ENCODE measurements at places on chromosomes 11 and 22.

- no peak for DNase-seq
Observed at GRCh38 chr11:87263979-87264378, 226.2 kb downstream of the TMEM135 start.

GRCh38 chr11:64553554-64554201 is 37.3 kb upstream of the SLC22A12 start:
- DNase-seq = no peak

GRCh38 chr11:117976445-117976844 is 9.7 kb upstream of the IL10RA start:
- DNase-seq = no peak

DNA sequence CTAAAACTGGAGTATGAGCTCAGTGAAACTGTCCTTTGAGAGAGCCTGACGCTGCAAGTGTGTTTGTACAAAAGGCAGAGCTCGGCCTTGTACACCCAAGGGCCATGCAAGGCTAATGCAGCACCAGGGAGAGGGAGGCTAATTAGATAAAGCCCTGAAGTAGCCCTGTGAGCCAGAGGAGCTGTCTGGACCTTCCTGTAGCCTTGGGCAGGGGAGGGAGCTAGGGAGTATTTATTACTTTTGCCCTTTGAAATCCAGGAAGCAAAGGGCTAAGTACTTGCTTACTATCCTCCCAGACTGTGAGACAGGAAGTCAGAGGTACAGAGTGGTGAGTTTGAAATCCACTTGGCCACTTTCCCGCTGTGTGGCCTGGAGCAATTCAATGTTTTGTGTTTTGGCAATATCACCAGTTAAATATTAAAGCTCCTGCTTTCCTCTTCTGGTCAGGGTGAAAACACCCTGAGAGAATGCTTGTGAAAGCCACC is 10.2 kb upstream of the LDHA start:
- DNase-seq = no peak

GRCh38 chr11:14417617-14418374 is 58.8 kb upstream of the RRAS2 start:
- DNase-seq = no peak

- DNase-seq = no peak
Observed at GRCh38 chr11:61969838-61970662, 2.6 kb upstream of the FTH1 start.

DNA sequence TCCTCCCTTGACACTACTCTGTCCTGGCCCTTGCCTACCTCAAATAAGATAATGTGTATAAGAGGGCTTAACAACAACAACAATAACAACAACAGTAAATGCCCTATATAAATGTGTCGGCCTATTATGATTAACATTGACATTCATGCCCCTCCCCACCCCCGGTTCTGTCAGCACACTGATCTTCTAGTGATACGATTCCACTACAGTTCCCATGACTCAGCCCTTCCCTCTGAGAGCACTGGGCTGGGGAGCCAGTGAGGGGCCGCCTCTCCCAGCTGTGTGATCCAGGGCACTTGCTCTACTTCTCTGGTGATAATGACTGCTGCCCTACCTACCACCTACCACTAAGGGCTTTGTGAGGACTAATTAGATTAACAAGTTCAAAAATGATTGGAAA is 92.2 kb upstream of the PHOX2A start:
- DNase-seq = no peak

DNA sequence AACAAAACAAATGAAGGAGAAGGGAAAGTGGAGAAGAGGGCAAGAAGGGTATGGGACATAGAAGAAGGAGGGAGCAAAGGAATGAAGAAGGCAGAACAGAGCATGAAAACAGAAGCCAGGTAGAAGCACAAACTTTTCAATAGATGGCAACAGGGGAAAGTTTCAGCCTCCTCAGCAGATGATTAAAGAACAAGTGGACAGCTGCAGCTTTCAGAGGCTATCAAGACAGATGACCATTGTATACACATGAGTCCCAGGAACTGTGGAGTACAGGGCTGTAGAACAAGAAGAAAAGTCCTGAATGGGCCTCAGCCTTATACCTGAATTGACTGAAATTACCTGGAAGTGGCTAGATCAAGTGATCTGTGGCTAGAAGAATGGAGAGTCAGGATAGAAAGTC is 62.0 kb upstream of the FIBIN start:
- DNase-seq = no peak

DNA sequence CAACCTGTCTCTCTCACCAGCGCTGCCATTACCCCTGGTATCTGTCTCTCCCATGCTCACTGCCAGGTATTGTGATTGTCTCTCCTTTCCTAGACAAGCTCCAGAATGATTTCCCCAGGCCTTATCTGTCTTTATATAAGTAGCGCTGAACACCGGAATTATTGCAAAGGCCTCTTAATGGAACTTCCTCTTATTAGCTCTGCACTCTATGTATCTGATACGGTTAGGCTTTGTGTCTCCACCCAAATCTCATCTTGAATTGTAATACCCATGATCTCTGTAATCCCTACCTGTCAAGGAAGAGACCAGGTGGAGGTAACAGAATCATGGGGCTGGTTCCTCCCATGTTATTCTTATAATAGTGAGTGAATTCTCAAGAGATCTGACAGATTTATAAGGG is 39.3 kb downstream of the DDI1 start:
- no peak for DNase-seq

DNA sequence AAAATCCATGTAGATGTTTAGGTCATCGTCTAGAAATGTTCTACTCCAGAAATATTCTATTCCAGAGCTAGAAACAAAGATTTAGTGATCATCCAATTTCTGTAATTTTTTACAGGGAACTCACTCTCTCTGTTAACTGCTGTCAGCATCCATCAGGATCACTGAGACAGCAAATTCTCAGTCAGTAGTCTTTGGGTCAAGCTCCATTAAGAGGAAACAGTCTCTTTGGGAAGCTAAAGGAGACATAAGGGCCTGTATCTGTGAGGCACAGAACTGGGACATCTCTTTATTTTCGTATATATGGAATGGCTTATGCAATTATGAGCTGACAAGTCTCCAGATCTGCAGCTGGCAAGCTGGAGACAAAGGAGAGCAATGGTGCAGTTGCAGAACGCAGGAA is 48.3 kb downstream of the PIK3C2A start:
- DNase-seq = no peak

- DNase-seq = no peak
Observed at GRCh38 chr11:61912991-61913698, 4.2 kb downstream of the RAB3IL1 start.

DNA sequence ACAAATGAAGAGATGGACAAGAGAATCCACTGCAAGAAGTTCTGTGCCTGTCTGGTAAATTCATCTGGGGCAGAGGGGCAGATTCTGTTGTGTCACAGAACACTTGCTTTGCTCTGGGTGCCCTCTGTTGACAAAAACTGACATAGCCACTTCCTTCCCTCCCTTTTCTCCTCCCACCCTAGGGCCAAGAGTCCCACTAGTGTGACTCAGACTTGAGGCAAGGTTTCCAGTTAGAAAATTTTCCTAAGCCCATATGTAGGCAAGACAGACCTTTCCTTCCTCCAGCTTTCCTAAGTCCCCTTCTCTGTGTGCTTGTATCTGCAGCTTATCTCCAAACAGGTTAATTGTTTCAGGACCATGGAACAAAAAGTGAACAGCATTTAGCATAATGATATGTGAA is 106.8 kb downstream of the RBFOX2 start:
- DNase-seq = peak; percentile 18

DNA sequence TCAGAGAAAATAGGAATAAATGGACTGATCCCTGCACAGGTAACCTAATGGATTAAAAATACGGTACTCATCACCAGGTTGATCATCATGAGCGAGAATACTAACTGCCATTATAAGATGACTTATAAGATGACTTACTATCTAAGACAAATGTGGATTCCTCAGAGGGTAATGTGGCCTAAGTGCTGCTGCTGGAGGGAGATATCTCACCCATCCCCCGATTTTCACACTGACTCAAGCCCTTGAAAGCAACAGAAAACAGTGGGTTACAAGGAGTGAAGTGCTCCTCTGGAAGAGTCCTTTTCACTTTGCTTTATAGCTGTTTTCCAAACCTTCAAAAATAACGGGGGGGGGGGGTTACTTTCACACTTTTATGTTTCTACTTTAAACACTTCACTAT is 920 bp downstream of the TMEM218 start:
- no peak for DNase-seq

GRCh38 chr11:30392221-30392784 is 69.4 kb downstream of the ARL14EP start:
- no peak for DNase-seq
